Activated CD4-positive, alpha-beta memory T cell treated with anti-CD3 and anti-CD28 coated beads for 36 hours (primary cell): ENCODE measurements at places on chromosomes 4 and X. TPM values are rescaled to one million over a fixed set of nuclear protein-coding genes. Genes with fewer than 3 reads are reported as not detected.

GRCh38 chr4:146442801-146443200 lies 78.9 kb downstream of the SLC10A7 start:
- peaks cover 15% of the 10 kb centered on the region for H3K36me3 ChIP-seq
- no peak overlapping the region for H3K27ac ChIP-seq
- H3K4me3 ChIP-seq: no peak overlapping the region
- H3K4me1 ChIP-seq: peaks cover 6% of the 10 kb centered on the region
- DNase-seq: no peak

DNA sequence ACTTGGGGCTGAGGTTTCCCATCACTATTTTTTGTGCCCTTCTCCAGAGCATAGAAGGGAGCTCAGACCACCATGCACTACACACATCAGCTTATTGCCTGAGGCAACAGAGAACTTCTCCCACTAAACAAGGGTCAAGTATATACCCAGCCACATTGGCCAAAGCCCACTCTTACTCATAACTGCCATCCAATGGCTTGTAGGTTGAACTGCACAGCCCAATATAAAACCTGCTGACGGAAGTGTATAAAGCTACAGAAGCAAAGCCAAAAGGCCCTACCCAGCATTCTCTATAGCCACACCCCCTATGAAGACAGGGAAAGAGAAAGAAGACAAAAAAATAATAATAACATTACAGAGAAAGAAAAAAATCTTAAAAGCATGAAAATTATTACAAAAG lies 139.7 kb downstream of the LRBA start:
- no peak overlapping the region for H3K4me3 ChIP-seq
- DNase-seq: no peak
- no peak overlapping the region for H3K27ac ChIP-seq
- H3K27me3 ChIP-seq: no peaks in the 10 kb centered on the region

GRCh38 chr4:78749972-78750727 lies 26.0 kb upstream of the BMP2K start:
- no peak overlapping the region for H3K27ac ChIP-seq
- DNase-seq: no peak
- no peak overlapping the region for H3K4me3 ChIP-seq
- H3K27me3 ChIP-seq: no peaks in the 10 kb centered on the region
- H3K36me3 ChIP-seq: no peaks in the 10 kb centered on the region

DNA sequence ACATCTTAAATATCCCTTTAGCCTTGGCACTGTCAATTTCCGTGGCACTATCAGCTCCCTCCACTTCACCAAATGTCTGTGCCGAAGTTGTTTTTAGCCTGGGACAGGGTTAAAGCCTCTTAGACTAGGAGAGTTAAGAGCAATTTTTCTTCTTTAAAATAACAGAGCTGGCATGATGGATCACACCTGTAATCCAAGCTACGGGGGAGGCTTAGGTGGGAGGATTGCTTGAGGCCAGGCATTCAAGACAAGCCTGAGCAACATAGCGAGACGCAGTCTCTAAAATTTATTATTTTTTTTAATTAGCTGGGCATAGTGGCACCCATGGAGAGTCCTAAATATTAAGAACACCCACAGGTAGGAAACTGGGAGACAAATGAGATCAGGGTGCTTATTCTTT lies 209.8 kb upstream of the MAGEB18 start:
- no peak for DNase-seq
- no peak overlapping the region for H3K27ac ChIP-seq

DNA sequence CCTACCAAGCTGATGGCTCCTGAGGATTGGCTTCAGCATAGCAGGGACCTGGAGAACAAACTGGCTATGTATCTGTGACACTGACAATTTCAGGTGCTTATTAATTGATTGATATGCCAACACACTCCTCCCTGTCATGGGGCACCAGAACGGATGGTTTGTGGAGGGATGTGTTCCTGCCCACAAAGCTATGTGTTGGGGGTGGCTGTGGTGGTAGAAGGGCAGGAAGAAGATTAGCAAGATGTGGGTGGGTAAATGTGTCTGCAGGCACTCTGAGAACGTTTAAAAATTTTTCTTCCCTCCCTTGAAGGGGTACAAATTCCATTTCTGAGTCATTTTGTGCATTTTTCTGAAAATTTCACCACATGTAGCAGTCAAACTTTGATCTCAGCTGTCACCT lies 55.0 kb upstream of the SCML1 start:
- no peaks in the 10 kb centered on the region for H3K27me3 ChIP-seq
- H3K27ac ChIP-seq: no peak overlapping the region
- H3K4me3 ChIP-seq: no peak overlapping the region
- peaks cover 17% of the 10 kb centered on the region for H3K4me1 ChIP-seq
- DNase-seq: peak; percentile 22

GRCh38 chr4:180156684-180157083 lies 2086.5 kb upstream of the TENM3 start:
- H3K4me1 ChIP-seq: no peaks in the 10 kb centered on the region
- no peak overlapping the region for H3K4me3 ChIP-seq
- DNase-seq: no peak
- no peaks in the 10 kb centered on the region for H3K36me3 ChIP-seq
- H3K27ac ChIP-seq: no peak overlapping the region

DNA sequence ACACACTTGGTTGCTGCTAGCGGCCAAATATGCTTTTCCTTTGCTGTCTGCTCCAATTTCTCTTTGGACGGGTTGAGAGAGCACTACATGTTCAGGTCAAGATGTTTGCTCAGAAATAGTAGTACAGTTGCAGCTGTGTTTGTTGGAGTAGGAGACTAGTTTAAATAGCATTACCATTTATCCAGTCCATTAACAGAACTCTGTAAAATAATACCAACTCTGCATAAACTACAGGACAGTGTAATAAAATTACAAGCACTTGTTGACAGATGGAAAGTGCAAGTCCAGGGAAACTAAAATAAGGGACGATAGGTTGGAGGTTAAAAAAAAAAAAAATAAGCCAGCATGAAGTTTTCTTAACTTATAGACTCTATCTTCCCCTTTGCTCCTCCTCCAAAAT lies 20.2 kb downstream of the SLIT2 start:
- no peaks in the 10 kb centered on the region for H3K27me3 ChIP-seq
- no peaks in the 10 kb centered on the region for H3K4me1 ChIP-seq
- no peak for DNase-seq

DNA sequence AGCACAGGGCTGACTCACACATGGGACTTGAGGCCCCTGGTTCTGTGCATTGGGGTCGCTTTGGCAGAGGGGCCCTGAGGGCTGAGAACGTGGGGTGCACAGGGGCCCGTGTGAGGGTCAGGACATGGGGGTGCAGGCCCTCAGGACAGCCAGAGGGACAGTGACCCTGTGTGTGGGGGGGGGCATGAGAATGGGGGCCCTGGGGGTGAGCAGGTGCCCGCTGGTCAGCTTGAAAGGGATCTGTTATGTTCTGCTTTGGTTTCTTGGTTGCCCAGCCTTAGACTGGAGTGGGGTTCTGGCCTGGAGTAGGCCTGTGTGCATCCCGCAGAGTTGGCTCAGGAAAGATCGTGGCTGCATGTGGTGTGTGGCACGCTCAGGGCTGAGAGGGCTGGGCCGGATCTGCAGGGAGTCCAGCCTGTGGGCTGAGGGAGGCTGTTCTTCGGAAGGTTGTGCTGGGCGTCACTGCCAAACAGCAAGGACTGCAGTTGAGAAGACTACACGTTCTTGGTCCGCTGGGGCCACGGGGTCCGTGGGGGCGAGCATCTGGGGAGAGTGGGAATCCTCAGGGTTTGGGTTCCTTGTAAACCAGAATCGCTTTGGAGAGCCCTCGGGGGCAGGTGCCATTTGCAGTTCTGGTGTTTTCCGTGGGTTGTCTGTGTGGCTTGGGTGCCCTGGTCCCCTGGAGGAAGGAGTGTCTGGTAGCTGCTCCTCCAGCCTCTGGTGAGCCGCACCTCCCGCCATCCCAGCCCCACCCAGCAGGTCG lies 15.2 kb upstream of the UVSSA start:
- no peaks in the 10 kb centered on the region for H3K27me3 ChIP-seq
- no peak overlapping the region for H3K4me3 ChIP-seq
- peaks cover 38% of the 10 kb centered on the region for H3K36me3 ChIP-seq
- peak overlapping the region; percentile 23 for H3K27ac ChIP-seq
- no peak for DNase-seq

- H3K27me3 ChIP-seq: no peaks in the 10 kb centered on the region
- H3K27ac ChIP-seq: no peak overlapping the region
- peaks cover 37% of the 10 kb centered on the region for H3K4me1 ChIP-seq
- no peak for DNase-seq
Observed at GRCh38 chrX:153902385-153902784, 2.1 kb upstream of the AVPR2 start.

- no peak overlapping the region for H3K27ac ChIP-seq
- no peak for DNase-seq
Observed at GRCh38 chr4:16820329-16820728, 78.1 kb downstream of the LDB2 start.

- no peak for DNase-seq
- H3K4me3 ChIP-seq: no peak overlapping the region
- no peak overlapping the region for H3K27ac ChIP-seq
- no peaks in the 10 kb centered on the region for H3K4me1 ChIP-seq
- no peaks in the 10 kb centered on the region for H3K36me3 ChIP-seq
- H3K27me3 ChIP-seq: no peaks in the 10 kb centered on the region
Observed at GRCh38 chrX:112814496-112814895, 26.1 kb downstream of the AMOT start.

- H3K27ac ChIP-seq: no peak overlapping the region
- no peaks in the 10 kb centered on the region for H3K27me3 ChIP-seq
- no peak overlapping the region for H3K4me3 ChIP-seq
Observed at GRCh38 chr4:179666226-179666625, 2224.0 kb upstream of the AGA start.

DNA sequence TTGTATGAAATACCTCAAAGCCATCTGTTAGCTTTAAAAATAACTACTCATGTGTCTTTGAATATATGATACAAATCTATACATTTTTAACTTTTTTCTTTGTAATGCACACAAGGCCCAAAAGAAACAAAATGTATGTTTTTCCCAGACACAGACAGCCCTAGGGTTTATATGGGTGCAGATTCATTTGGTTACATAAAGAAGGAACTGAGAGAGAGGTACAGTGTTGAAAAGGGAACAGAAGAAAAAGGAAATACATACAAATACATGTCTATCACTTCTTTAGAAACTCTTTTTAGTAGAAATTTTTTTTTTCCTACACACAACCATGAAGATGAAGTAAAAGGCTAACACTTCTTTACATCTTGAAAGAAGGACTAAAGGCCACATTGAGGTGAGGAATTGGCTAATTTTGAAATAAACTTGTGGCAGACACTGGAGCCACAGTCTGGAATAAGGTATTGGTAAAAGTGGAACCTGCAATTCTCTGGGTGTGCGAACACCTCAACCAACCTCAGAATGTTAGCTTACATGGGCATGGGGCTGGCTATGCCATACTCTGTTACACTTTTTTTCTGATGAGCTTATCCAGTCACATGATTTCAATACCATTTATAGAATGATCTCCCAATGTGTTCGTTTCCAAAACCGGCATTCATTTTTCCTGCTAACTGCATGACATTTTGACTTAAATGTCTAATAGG lies 67.9 kb downstream of the FAM47C start:
- no peak for DNase-seq
- H3K36me3 ChIP-seq: no peaks in the 10 kb centered on the region
- no peak overlapping the region for H3K27ac ChIP-seq
- H3K27me3 ChIP-seq: peaks cover 1% of the 10 kb centered on the region

DNA sequence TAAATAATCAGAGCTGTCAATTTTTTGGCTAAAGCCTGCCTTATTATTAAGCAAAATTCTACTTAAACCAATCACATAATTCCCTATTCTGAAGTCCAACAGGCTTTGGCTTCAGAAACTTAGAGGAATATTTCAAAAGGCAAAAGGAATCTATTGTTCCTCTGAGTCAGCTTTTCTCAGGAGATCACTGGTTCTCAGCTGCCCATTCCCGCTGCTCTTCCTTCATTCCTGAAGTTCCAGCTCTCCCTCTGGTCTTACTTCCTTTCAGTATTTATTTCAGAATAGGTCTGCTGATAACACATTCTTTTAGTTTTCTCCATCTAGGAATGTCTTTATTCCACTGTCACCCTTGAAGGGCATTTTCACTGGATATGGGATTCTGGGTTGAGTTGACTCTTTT lies 133.7 kb downstream of the SOWAHB start:
- H3K27ac ChIP-seq: no peak overlapping the region
- H3K4me3 ChIP-seq: no peak overlapping the region
- no peaks in the 10 kb centered on the region for H3K36me3 ChIP-seq
- peaks cover 15% of the 10 kb centered on the region for H3K27me3 ChIP-seq

DNA sequence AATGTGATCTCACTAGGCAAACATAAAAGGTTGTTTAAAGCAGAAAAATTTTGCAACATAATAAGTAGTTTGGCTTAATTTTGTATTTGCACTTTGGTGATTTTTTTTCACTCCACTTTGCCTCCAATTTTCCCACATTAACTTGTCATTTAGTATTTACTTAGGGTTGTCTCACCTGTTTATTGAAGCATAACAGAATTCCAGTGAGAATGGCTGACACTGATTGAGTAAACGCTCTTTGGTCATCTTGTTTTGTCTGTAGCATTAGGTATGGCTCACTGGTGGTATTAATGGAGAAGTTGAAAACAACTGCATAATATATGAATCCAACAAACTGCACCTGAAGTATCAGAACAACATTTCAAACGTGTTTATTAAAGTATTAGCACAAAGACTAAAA lies 799.5 kb upstream of the ADGRL3 start:
- H3K36me3 ChIP-seq: no peaks in the 10 kb centered on the region
- no peaks in the 10 kb centered on the region for H3K27me3 ChIP-seq
- H3K4me1 ChIP-seq: no peaks in the 10 kb centered on the region

DNA sequence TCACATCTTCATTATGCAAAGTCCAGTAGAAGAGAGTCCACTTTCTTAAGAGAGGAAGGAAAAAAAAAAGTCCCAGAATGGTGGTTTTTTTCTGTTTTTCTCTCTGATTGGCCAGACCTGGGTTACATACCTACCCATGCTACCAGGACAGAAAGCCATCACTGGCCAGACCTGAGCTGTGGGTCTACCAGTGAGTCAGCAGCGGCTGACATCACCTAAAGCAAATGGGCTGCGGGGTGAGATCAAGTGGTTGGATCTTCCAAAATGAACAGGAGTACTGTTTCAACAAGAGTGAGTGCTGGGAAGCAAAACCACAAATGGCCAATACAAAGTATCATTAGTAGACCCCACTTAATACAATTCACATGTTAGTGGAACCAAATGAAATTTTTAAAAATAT lies 1.6 kb upstream of the NDST3 start:
- H3K27me3 ChIP-seq: peaks cover 26% of the 10 kb centered on the region
- no peak for DNase-seq
- H3K4me3 ChIP-seq: no peak overlapping the region
- no peak overlapping the region for H3K27ac ChIP-seq
- H3K36me3 ChIP-seq: no peaks in the 10 kb centered on the region

GRCh38 chrX:149114001-149114400 lies 391.1 kb downstream of the IDS start:
- no peak overlapping the region for H3K4me3 ChIP-seq
- no peaks in the 10 kb centered on the region for H3K4me1 ChIP-seq
- DNase-seq: no peak

Gene ETDB
- not detected for total RNA-seq

Gene ZNF157
- 0.50 TPM for total RNA-seq

Gene SPANXB1
- not detected for total RNA-seq

Gene LRAT
- not detected for total RNA-seq

Gene HTRA3
- total RNA-seq: not detected

Gene IL21
- total RNA-seq: 65.1 TPM

Gene PLP1
- total RNA-seq: not detected

Gene SHROOM3
- not detected for total RNA-seq

Gene ZNF674
- 2.6 TPM for total RNA-seq

Gene ASB12
- total RNA-seq: not detected

Gene TRIM2
- total RNA-seq: 2.9 TPM

Gene CT55
- not detected for total RNA-seq

Gene RAB40AL
- total RNA-seq: not detected
